ENCODE measurements at places on chromosomes 5 and 9.

DNA sequence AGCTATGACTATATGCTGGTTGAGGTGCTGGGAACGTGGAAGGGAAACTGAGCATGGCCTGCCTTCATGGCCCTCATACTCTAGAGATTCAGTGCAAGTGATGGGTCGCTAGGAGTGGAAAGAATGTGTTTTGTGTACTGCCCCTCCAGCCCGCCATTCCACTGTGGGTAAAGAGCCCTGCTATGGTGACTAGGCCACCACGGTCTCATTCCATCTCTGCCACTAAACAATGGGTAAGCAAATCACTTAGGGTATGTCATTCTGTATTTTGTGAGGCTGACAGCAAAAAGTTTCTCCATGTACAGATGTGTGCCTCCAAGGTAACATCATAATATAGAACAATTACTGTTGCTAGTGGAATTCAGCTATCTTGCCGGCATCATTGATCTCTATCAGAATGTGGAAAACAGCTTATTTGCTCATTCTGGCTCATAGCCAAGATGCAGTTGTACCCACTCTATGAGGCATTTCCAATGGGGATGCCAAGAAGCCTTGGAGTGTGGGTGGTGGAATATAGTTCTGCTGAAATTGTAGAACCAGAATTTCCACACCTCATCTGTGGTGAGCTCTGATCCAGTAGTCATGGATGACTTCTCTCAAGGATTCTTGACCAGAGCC, 12.5 kb downstream of the SMARCA2 start:
- DNase-seq: no peak

DNA sequence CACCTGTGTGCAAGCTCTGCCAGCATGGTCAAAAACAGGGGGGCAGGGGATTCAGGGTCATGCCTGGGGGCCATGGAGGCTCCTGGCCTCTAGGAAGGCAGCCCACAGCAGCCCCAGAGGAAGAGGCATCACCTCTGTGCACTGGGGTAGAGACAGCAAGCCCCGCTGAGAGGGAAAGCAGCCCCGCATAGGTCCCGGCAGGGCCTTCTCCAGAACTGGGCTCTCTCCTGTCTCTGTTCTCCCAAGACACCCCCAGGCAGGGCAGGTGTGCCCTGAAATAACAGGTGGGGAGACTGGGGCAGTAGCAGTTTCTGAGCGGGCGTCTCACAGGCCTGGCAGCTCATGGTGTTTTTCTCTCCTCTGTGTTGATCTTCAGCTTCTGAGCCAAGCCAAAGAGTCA, 279.1 kb downstream of the HSPA4 start:
- DNase-seq: no peak

DNA sequence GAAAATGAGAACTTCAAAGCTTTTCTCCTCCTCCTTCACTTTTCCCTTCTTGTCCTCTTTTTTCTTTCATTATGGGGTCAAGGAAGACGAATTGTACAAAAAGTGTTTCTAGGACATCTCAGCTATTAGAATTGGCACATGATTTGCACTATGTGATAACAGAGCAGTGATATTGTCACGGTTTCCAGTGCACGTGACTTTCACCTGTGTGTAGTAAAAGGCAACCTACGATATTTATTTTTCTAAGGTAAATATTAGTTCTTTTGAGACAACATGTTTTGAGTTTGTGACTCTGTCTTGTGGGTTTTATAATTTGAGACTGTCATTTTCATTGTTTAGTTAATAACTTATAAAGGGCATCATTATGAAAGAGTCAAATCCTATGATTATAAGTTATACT, 213.1 kb downstream of the PSAT1 start:
- DNase-seq: no peak

DNA sequence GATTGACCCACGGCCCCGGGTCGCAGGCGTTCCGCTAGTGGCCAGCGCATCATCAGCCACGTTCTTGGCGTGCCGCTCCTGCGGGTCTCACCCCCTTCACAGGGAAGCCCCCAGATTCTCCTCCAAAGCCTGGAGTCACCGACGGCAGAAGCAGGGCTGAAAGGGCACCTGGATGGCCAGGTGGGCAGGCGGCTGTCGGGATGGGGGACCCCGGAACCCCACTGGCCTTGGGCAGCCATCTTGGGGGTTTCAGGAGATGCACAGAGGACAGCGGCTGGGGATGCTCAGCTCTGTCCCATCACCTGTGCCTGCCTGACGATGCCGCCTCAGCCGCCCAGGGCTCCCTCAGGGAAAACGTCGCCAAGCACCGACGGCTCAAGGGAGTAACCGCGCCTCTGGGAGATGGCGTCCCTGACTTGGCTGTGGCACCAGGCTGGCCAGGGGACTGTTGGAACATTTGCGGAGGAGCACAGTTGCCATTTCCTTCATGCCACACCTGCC, 14.1 kb upstream of the SLC9A3 start:
- DNase-seq: no peak

DNA sequence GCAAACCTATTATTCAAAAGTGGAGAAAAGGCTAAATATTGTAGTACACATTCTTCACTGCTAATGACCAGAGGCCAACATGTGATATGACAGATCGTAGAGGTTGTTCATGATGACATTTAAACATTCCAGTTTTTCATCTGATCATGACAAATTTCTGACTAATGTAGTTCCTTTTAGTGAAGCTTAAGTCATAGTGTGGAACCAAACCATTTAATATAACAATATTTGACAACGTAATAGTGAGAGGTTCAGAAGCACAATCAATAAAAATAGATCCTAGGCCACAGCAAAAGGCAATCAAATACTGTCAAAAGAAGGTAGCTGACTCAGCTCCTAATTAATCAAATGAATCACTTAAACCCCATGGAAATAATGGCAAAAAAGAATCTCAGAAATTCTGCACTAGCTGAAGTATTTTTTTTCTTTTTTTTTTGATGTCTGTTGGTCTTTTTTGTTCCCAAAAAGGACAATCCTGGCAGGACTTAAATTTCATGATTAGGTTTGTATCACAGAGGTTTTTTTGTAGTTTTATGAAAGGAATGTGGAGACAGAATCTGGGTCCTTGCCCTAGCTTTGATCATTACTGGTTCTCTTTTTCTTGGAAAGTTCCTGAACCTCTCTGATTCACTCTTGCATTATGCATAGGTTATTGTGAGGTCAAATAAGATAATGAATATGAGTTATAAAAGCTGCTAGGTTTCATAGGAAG, 795.0 kb downstream of the DTWD2 start:
- DNase-seq: no peak

DNA sequence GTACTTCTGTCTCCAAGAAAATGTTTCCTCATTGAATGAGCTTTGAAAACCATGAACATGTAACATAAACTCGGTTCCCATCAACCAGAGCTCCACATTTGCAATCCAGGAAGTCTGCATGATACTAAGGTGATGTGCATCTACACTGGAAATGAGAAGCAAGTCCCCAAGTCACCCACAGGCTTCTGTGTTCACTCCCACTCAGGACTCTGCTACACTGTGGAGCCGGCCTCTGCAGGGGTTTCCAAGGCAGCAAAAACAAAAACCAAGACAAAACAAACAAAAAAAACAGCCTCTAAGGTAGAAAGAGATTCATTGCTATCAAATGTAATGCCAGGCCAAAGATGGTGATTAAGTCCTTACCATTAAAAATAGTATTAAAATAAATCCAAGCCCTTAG, 593.7 kb downstream of the IRX1 start:
- DNase-seq: no peak

DNA sequence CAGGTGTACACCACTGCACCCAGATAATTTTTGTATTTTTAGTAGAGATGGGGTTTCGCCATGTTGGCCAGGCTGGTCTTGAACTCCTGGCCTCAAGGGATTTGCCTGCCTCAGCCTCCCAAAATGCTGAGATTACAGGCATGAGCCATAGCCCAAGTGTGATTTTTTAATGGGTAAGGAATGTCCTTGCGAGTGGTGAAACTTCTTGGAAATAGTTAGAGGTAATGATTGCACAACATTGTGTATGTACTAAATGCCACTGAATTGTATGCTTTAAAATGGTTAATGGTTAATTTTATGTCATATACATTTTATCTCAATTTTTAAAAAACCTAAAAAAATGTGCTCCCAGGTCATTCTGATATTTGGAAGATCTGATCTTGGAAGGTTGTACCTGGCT, 59.9 kb upstream of the IL6ST start:
- no peak for DNase-seq

GRCh38 chr5:94243612-94244011, 374.8 kb downstream of the KIAA0825 start:
- no peak for DNase-seq

GRCh38 chr9:133874060-133874657, 118.0 kb downstream of the VAV2 start:
- no peak for DNase-seq

DNA sequence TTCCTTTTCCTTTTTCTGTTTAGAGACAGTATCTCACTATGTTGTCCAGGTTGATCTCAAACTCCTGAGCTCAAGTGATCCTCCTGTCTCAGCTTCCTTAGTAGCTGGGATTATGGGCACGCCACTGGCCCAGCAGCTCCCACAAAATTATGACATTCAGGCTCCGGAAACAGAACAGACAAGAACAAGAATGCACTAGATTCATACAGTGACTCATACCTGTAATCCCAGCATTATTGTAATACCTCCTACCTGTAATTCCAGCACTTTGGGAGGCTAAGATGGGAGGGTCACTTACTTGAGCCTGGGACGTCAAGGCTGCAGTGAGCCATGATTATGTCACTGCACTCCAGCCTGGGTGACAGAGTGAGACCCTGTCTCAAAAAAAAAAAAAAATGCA, 26.7 kb upstream of the B4GALT1 start:
- no peak for DNase-seq

DNA sequence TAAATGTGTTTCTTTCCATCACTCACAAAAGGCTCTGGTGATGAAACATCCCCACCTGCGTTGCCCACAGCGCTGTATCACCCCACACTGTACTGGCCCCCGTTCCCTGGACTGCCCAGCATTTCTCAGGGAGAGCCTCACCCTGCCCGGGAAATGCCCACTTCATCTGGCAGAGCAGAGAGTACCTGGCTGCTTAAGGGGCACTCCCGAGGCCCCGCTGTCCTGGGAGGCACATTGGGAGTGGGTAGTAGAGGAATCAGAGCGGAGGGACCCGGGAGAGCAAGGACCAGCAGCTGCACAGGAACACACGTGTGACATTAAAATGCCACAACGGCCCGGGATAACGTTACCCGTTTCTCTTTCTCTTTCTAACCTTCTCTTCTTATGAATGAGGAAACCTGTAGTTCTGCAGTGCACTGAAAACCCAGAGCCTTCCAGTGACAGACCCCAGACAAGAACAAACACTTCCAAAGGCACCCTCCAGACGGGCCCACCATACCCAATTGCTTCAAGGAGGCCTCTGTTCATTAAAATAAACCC, 110.0 kb downstream of the ROR2 start:
- DNase-seq: no peak

GRCh38 chr5:167939686-167940085, 351.8 kb upstream of the WWC1 start:
- DNase-seq: no peak

DNA sequence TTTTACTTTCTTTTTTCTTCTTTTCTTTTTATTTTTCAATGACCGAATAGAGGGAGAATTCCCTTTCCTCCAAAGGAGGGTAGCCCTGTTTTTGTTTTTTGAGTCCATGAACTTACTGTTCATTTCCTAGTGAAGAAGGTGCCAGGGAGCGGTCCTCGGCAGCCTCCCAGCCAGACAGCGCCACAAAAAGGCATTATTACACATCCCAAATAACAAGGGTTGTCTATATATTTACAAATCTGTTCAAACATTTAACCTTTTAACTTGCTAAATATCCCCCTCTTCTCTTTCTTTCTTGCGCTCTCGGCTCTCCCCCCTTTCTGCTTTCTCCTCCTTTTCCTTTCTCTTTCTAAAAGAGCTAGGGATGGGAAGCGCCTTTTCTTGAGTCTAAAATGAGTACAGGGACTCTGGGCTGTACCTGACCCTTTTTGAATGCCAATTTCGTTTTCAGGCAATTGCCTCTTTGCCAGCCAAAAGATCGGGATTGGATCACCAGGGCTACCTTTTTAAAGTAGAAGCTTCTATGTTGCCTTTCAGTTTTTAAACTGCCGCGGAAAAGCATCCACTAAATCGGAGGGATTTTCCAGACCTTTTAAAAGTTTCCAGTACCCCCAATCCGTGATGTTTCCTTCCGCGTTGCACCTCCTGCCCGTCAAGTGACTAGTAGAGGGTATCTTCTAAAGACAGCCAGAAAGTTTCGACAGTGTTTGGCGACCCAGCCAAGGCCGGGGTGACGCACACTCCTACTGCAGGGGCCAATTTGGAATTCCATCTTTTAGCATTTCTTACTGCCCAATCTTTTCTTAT, 125.6 kb downstream of the TMEM161B start:
- DNase-seq: no peak

DNA sequence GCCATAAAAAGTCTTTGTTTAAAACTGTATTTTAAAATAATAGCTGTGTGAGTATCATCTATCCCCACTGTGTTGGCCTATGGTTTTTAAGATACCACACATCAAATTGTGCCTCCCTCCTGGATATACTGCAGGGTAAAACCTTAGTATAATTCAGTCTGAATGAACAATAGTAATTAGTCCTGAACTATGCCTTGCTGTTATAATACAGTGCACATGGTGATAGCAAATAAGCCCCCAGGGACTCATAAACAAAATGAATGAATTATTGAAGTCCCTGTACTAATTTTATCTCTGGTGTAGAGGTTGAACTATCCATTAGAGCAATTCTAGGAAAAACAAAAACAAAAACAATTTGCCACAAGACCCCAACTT, 142.7 kb upstream of the ADAMTSL1 start:
- DNase-seq: no peak

DNA sequence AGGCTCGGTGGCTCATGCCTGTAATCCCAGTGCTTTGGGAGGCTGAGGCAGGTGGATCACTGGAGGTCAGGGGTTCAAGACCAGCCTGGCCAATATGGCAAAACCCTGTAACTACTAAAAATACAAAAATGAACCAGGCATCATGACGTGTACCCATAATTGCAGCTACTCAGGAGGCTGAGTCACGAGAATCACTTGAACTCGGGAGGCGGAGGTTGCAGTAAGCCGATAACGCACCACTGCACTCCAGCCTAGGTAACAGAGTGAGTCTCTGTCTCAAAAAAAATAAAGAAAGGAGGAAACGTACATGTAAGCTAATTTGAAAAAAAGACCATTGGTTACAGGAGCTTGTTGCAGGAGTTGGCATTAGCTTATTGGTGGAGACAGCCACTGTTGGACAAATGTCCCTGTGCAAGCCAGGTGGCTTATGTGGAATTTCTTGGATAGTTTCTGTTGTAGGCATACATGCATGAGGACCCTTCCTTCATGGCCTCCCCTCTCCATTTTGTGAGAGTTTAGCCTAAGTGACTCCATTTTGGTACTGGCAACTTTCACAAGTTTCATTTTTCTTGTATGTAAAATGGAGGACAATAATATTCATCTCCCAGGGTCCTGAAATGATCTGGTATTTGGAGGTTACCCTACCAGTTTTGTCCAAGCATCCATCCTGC, 16.8 kb upstream of the RAB14 start:
- no peak for DNase-seq

DNA sequence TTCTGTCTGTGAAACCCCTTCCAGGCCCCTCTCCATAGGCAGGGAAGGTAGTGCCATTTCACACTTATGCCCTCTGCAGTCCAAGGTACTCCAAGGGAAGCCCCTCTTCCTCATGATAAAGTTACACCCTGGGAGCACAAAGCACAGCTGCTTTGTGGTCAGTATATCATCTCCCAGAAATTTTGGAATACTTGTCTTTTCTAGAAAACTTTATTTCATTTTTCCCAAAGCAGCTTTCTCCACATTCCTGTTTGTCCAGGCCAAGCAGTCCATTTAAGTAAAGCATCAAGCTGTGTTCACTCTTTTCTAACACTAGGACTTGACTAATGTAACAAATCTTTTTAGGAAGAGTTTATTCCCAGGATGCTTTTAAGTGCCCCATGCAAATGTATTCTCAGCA, 371.8 kb upstream of the RGMB start:
- no peak for DNase-seq

- no peak for DNase-seq
Measured at GRCh38 chr5:67293226-67293625, 96.6 kb upstream of the CD180 start.
